ENCODE measurements at places on chromosomes 3 and 15.

DNA sequence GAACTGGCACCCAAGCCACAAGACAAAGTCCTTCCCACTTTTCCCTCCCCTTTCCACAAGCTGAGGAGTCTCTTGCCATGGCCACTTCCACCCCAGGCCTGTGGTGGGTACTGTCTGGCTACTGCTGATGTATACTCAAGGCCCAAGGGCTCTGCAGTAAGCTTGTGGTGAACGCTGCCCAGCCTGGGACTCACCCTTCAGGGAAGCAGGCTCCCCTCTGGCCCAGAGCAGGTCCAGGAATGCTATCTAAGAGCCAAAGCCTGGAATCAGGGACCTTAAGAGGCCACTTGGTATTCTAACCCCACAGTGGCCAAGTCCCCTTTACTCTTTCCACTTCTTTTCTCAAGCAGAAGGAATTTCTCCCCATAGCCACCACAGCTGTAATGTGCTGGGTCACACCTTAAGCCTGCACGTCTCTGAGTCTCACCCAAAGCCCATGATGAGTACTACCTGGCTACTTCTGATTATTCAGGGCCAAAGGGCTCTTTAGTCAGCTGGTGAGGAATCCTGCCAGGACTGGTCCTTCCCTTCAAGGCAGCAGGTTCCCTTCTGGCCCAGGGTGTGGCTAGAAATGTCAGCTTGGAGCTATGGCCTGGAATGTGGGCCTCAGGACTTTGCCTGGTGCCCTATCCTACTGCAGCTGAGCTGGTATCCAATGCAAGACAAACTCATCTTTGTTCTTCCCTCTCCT, 4.0 kb downstream of the PATL2 start:
- DNase-seq, result no peak

DNA sequence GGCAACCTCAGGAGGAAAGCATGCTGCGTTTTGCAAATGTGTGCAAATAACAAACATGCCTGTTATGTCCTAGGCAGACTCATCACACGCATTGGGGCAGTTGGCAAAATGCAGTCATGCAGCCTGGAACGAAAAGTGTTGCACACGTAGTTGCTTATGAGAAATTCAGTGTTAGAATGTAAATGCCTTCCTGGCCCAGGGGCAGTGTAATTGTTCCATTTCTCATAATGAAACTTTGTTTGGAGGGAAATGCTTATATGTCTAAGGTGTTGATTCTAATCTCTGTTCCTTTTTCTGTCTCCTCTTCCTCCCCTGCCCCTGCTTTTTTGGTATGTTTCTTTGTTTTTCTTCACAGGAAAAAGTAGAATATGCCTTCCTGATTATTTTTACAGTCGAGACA, 156.0 kb downstream of the CACNA1D start:
- no peak for DNase-seq

DNA sequence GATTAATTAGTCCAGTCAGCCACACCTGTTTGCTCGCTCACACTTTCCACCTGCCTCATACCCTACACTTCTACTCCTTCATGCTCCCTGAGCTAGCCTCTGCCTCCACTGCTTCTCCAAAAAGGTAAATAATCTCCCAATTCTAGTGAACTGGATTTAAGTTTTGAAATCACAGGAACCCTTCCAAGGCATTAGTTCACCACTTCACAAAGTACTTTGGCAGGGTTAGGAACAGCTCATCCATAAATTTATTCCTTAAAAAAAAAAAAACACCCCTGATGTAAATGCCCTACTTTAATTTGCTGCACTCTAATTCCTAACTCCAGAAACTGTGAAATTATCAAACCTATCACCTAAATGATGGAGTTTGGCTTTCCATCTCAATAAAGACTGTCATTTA, 58.3 kb downstream of the GADL1 start:
- no peak for DNase-seq

GRCh38 chr15:38844736-38845135, 280.1 kb upstream of the RASGRP1 start:
- no peak for DNase-seq

DNA sequence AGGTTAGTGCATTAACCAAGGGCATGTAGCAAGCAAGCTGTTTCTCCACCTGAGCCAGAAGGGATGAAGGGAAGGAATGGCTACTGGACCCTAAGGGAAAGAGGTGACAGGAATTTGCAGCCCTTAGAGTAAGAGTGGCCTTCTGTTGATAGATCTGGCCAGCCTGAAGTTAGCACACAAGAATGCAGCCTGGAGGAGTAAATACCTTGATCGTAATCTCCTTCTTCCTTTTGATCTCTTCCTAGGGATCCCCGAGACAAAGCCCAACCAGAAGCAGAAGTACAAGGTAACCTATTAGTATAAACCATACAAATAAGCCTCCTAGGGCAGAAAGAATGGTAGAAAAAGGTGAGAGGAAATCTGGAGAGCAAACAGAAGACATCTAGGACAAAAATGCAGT, 134.6 kb downstream of the ATP8B4 start:
- DNase-seq, result no peak

DNA sequence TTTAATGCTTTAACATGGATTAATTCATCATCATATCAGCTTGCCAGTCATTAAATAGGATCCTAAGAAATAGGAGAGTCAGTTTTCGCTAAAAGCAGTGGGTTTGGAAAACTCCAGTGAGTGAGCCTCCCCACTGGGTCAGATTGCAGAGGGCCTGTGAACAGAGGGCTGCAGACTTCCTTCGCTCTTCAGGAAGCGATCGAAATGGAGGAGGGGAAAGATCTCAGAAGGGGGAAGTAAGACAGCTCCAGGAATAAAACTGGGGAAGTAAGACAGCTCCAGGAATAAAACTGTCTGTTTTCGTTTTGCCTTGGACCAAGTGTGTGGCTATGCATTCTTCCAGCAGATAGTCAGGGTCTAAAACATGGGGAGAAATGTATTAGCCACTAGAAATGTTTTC, 124.8 kb upstream of the C15orf61 start:
- no peak for DNase-seq
